Right hindlimb (tissue), 1 donor: ENCODE measurements at places on chromosomes 5 and 9.

GRCh38 chr5:64707191-64707590 lies 16.9 kb downstream of the SHISAL2B start:
- no peak for DNase-seq

- no peak for DNase-seq
These were observed 157.2 kb downstream of the SV2C start for GRCh38 chr5:76240336-76240735.

- no peak for DNase-seq
These were observed 1.6 kb downstream of the RFESD start for GRCh38 chr5:95647886-95648860.

DNA sequence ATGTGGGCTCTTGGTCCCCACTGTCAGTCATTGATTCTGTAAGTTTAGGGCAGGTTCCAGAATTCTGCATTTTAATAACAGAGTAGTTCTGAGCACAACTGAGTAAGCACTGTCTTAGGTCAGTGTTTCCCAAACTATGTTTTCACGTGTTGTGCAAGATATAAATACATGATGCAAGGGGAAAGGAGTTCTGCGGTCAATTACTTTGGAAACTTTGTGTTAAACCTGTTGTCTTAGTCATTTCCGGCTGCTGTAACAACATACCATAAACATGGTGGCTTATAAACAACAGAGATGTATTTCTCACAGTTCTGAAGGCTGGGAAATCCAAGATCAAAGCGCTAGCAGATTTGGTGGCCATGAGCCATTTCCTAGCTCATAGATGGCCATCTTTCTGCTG lies 69.8 kb downstream of the EQTN start:
- no peak for DNase-seq

DNA sequence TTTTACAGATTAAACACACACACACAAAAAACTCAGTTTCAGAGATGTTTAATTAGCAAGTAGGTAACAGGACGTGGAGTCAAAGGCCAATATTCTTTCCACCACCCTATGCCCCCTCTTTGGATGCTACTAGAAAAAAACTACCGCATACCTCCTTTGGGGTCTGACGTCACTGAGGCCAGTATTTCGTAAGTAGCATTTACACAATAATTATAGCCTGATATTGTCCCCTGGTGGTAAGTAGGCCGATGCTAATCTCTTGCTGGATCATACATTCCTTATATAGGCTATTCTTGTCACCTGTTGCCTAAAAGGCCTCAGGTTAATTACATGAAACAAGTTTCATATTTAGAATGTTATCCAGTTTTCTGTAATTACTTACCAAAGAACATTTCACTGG lies 21.0 kb upstream of the SMARCA2 start:
- DNase-seq = no peak

- no peak for DNase-seq
These were observed 202.3 kb upstream of the SGCD start for GRCh38 chr5:156124708-156125107.

- no peak for DNase-seq
These were observed 195.8 kb upstream of the CDH6 start for GRCh38 chr5:30997681-30998080.

- DNase-seq = no peak
These were observed 370.8 kb downstream of the TMEM38B start for GRCh38 chr9:106065136-106065535.

DNA sequence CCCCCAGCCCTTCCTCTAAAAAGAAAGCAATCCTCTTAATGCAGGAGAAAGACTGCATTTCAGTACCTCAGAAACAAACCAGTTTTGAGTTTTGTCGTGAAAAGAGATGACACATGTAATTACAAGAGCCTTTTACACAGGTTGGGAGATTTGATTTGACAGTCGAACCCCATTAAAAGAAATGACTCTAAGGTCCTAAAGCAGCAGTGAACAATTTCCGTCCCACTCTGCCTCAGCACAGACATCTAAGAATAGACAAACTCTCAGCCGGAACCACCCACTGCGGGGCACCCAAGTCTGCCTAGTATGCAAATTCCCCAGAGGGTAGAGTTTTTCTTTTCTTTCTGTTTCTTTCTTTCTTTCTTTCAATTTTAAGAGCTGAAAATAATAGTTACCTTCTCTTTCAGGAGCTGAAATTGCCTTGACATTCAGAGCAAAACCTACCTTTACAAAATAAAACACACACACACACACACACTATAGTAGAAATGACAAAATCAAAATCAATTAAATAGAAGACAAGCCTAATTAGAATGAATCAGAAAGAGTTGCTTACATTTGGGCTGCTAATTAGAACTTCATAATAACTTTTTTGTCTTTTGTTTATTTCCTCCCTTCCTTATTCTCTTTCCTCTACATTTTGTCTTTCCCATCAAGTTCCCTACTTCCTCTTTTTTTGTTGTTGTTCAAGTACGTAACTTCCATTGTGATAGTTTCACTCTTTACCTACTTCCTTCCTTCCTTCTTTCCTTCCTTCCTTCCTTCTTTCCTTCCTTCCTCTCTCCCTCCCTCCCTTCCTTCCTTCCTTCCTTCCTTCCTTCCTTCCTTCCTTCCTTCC lies 65.1 kb downstream of the BASP1 start:
- no peak for DNase-seq

- peak; percentile 27 for DNase-seq
These were observed 82.7 kb downstream of the ITGA1 start for GRCh38 chr5:52870448-52870847.

DNA sequence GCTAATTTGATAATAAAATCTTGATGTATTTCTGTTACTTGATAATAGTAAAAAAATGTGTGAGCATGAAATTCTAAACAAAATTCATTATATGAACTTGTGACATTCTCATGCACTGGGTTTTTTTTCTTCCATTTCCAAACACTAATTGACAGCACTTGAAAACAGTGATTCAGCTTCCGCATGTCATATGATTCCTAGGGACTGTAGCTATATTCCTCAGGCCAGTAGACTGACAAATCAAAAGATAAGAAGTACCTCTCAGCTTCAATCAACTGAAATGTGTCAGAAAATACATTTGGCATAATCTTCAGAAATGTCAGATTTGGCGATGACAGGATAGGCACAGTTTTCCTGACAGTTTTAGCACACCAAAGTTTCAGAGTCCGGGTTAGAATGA lies 52.5 kb downstream of the EFNA5 start:
- no peak for DNase-seq

DNA sequence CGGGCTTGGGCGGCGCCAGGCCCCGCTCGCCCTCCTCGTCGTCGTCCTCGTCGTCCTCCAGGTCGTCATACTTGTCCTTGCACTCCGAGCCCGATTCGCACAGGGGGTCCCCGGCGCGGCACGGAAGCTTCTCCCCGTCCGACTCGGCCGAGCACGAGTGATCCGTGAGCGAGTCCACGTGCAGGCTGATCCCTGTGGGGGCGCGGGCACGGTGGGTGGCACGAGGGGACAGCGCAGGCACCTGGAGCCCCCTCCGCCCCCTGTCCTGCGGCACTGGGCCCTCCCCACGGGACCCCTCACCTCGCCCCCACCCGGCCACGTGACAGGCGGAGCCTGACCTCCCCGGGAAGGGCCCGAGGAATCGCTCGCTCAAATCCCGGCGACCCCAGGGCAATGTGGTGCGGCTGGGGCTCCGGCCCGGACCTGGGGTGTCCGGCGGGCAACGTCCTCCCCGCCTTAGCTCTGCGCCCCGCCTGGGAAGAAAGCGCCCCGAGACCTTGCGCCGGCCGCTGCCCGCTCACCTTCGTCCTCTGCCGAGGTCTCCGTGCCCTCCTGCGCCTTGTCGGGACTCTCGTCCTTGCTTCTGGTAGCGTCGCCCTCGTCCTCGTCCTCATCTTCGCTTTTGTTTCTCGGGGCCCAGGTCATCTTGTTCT lies 2.5 kb downstream of the IRX2 start:
- DNase-seq = no peak

DNA sequence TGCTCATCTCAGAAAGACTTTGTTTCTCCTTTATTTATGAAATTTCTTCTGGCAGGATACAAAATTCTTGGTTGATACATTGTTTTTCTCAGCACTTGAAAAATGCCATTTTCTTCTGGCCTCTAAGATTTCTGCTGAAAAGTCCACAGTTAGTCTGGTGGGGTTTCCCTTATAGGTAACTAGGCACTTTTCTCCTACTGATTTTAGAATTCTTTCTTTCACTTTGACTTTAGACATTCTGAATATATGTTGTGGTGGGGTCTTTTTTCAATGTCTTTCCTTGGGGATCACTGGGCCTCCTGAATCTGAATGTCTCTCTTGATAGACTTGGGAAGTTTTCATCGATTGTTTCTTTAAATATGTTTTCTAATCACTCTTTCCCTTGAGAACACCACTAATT lies 79.6 kb downstream of the CETN3 start:
- DNase-seq = no peak
